ENCODE measurements at places on chromosomes 6 and 20.

DNA sequence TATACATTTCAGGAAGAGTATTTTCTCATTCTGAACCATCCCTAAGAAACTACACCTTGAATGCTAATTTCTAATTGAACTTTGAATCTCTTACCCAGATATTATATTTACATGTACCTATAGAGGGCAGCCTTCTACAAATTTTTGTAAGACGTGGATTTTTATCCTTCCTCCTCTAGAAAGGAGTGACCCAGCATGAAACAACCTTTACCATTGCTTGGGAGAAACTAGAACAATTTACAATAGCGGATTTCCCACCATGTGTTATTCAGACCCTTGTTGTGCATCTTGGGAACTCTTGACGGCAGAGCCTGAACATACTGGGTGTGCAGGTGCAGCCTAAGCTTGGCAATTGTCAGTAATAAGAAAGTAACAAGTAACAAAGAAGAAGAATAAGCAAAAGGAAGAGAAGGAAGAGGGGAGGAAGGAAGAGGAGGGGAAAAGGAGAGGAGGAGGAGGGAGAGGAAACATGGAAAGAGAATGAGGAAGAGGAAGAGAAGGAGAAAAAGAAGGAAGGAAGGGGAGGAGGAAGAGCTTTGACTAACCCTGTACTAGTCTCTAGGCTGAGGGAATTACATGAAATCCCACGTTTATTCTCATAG is 10.8 kb upstream of the TAAR1 start:
- peak; percentile 32 for DNase-seq

- no peak for DNase-seq
These were observed 226.2 kb upstream of the MAN1A1 start for GRCh38 chr6:119575721-119576120.

DNA sequence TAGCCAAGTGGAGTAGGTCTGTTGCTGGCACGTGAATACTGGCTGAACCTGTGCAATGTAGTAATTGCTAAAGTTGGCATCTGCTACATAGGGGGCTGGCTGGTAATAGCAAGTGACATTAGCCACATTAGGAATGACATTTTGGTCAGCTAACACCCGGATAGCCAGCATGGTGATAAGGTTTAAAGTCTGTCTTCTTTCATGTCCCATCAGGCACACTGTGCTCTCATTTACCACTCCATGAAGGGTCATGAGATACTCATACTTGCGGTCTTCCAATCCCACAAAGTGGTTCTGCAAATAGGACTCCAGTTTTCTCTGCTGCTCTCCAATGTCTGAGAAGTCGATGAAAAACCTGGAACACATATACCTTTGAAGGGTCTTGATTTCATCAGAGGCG is 2.8 kb downstream of the TENT5A start:
- DNase-seq, result no peak

DNA sequence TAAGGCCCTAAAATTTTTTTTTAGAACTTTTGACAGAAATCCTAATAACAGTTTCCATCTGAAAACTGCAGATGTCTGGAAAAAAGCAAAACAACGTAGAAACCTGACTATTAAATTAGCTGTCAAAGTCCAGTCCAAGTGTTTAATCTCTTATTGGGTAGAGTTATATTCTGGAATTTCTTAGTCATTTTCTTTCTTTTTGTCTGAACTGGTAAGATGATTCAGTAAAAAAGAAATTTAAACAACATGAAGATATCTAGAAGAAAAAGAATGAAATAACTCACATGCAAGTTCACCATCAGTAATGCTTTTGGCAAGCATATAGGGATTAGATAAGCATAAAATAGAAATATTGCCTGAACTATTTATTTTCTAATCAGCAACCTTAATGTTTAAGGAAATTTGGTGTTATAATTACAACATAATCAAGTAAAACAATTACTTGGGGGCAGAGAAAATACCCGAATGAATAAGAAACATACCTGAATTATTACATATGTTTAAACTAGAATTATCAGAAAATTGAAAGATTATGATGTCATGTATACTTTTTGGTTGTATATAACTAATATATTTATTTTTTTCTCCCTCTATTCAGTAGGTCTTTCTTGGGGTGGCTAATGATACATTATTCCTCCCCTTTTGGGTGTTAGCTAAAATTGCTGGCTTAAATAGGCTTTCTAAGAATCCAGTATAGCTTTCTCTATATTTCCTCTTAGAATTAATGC is 51.1 kb downstream of the FAM83B start:
- no peak for DNase-seq

All from HuH-7 (cell line).